Central memory CD8-positive, alpha-beta T cell (primary cell): ENCODE measurements at places on chromosomes 3 and 15.
A peak's percentile ranks its signal among the peaks of the same experiment; 100 is the strongest.

DNA sequence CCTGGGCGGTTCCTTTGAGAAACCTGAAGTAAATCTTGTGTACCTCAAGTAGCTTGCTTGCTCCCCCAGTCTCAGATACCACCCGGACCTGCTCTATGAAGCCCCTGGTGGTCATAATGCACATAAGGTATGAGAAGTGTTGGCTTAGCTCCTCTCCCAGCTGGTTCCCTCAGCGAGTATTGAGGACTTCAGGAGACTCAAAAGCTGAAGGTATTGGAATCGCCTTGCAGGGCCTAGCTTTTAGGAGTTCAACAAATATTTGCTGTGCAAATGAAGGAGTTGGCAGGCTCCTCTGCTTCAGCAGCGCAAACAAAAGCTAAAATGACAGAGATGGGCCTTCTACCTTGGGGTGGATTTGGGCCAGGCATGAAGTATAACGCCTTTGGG lies 1.7 kb downstream of the CMTM8 start:
- H3K4me1 ChIP-seq = peaks cover 26% of the 10 kb centered on the region
- H3K36me3 ChIP-seq = peaks cover 5% of the 10 kb centered on the region
- no peak for DNase-seq
- peak overlapping the region; percentile 82 for H3K4me3 ChIP-seq

- peaks cover 31% of the 10 kb centered on the region for H3K4me1 ChIP-seq
- peak overlapping the region; percentile 67 for H3K27ac ChIP-seq
- peaks cover 62% of the 10 kb centered on the region for H3K36me3 ChIP-seq
Observed at GRCh38 chr3:36843065-36844051, 79.0 kb upstream of the DCLK3 start.

- DNase-seq = no peak
- H3K27me3 ChIP-seq = no peaks in the 10 kb centered on the region
- no peak overlapping the region for H3K27ac ChIP-seq
- no peaks in the 10 kb centered on the region for H3K36me3 ChIP-seq
Observed at GRCh38 chr15:39698444-39699390, 83.9 kb downstream of the FSIP1 start.

DNA sequence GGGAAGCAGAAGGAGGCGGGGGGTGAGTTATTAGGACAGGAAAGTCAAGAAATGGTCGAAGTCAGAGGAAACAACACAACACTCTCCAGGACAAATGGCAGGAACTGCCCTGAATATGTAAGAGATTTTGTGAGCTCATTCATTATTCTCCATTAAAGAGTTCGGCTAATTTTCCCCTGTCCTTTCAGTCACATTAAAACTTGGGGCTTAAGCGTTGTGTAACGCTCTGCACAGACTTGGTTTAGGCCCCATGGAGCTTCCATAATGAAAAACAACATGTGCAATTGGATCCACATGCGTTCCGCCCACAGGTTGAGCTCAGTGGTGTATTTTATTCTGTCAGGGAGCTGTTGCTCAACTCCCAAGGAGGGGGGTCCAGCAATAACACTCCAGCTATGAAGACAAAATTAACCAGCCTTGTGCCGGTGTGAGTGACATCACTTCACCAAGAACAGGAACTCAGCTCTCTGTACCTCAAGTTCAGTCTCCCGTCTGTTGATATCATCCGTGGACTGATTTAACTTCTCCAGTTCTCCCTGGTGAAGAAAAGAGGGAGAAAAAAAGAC lies 2.3 kb downstream of the SH3BP5 start:
- H3K36me3 ChIP-seq = peaks cover 31% of the 10 kb centered on the region
- no peak overlapping the region for H3K27ac ChIP-seq
- H3K27me3 ChIP-seq = no peaks in the 10 kb centered on the region
- peaks cover 63% of the 10 kb centered on the region for H3K4me1 ChIP-seq

- DNase-seq = no peak
- no peaks in the 10 kb centered on the region for H3K36me3 ChIP-seq
- H3K4me1 ChIP-seq = no peaks in the 10 kb centered on the region
- no peak overlapping the region for H3K4me3 ChIP-seq
Observed at GRCh38 chr15:79798311-79798710, 98.5 kb downstream of the MTHFS start.

- H3K4me3 ChIP-seq = no peak overlapping the region
- H3K27me3 ChIP-seq = peaks cover 64% of the 10 kb centered on the region
- peaks cover 3% of the 10 kb centered on the region for H3K36me3 ChIP-seq
- no peaks in the 10 kb centered on the region for H3K4me1 ChIP-seq
- H3K27ac ChIP-seq = no peak overlapping the region
Observed at GRCh38 chr15:100901702-100902435, 17.3 kb upstream of the LRRK1 start.
